ENCODE measurements at places on chromosomes 4 and X.

GRCh38 chr4:111433441-111433840 lies 711.8 kb upstream of the FAM241A start:
- no peak for DNase-seq

DNA sequence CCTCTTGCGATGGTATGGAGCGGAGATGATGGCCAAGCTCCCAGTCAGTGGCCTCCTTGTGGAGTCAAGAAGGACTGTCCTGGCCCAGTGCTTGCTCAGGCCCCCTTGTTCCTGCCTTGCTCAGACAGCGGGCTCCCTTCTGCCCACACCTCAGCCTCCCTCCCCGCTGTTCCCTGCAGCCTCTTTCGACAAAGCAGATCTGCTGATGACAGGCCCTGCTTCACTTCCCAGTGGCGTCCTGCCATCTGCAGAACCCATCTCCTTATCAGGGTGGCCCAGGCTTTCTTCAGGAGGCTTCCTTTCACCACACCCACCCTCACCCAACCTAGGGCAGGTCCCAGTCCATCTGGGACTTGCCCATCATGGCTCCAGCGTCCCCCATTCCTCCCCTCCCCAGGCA lies 80.0 kb downstream of the CLDN34 start:
- DNase-seq = no peak

GRCh38 chrX:154372612-154373022 lies 1.8 kb downstream of the FLNA start:
- no peak for DNase-seq

DNA sequence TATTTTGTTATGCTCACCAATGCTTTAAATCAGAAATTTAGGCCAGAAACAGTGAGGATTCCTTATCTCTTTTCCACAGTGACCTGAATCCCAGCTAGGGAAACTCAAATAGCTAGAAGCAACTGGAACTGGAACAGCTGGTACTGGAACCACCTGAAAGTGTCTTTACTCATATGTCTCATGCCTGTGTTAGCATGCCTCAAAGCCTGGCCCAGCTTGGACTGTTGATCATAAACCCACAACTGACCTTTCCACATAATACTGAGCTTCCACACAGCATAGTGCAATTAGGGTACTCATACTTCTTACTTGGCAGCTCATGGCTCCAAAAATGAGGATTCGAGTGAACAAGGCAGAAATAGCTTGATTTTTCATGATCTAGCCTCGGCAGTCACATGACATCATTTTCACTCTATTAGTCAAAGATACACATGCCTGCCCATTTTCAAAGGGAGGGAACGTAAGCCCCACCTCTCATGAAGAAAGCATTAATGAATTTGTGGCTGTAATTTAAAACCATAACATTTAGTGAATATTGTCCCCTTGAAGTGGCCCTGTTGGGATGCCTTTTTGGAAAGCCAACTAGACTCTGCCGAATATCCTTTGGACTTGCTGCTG lies 80.8 kb upstream of the ACSL1 start:
- no peak for DNase-seq
